ENCODE measurements at places on chromosomes 3 and 15. TPM values are rescaled to one million over a fixed set of nuclear protein-coding genes. Genes with fewer than 3 reads are reported as not detected.

Gene RLBP1
- polyA plus RNA-seq, result not detected

Gene ZNF774
- 0.26 TPM for polyA plus RNA-seq

Gene KIF9
- polyA plus RNA-seq, result 6.4 TPM

Gene LTK
- 19.4 TPM for polyA plus RNA-seq

Gene ACVR2B
- polyA plus RNA-seq, result 0.18 TPM

Gene ZBBX
- not detected for polyA plus RNA-seq

Gene KCNAB1
- polyA plus RNA-seq, result not detected

Gene SLCO3A1
- polyA plus RNA-seq, result 2.3 TPM

Gene PAK6
- 0.76 TPM for polyA plus RNA-seq

Gene MLF1
- polyA plus RNA-seq, result 0.91 TPM

Gene ARPP19
- polyA plus RNA-seq, result 22.0 TPM

Gene CFAP91
- polyA plus RNA-seq, result 0.48 TPM

Gene GPR62
- not detected for polyA plus RNA-seq

Gene GOLGA6B
- not detected for polyA plus RNA-seq

Gene CADM2
- polyA plus RNA-seq, result 0.37 TPM

Gene EIF1B
- polyA plus RNA-seq, result 211 TPM

Gene FOXL2
- not detected for polyA plus RNA-seq

Gene TMIE
- polyA plus RNA-seq, result not detected

Gene FETUB
- not detected for polyA plus RNA-seq

Gene EPHB1
- 0.06 TPM for polyA plus RNA-seq

Gene ACAN
- not detected for polyA plus RNA-seq

Gene DENND6A
- 10.0 TPM for polyA plus RNA-seq

Gene PYGO1
- polyA plus RNA-seq, result not detected

Gene DLL4
- 0.10 TPM for polyA plus RNA-seq

Gene SLC2A2
- polyA plus RNA-seq, result not detected

Gene RTP1
- not detected for polyA plus RNA-seq

Gene SLC35G2
- 0.07 TPM for polyA plus RNA-seq
